ENCODE measurements at places on chromosomes 5 and 9.
A peak's percentile ranks its signal among the peaks of the same experiment; 100 is the strongest.

- no peak for DNase-seq
These were observed 262.3 kb downstream of the AUH start for GRCh38 chr9:91099436-91099835.

- DNase-seq, result no peak
These were observed 92.5 kb upstream of the DMRT1 start for GRCh38 chr9:748861-749497.

GRCh38 chr5:169270827-169271226 is 30.1 kb downstream of the SLIT3 start:
- no peak for DNase-seq

- DNase-seq, result peak; percentile 24
These were observed 136.3 kb upstream of the RASEF start for GRCh38 chr9:83199240-83199639.

DNA sequence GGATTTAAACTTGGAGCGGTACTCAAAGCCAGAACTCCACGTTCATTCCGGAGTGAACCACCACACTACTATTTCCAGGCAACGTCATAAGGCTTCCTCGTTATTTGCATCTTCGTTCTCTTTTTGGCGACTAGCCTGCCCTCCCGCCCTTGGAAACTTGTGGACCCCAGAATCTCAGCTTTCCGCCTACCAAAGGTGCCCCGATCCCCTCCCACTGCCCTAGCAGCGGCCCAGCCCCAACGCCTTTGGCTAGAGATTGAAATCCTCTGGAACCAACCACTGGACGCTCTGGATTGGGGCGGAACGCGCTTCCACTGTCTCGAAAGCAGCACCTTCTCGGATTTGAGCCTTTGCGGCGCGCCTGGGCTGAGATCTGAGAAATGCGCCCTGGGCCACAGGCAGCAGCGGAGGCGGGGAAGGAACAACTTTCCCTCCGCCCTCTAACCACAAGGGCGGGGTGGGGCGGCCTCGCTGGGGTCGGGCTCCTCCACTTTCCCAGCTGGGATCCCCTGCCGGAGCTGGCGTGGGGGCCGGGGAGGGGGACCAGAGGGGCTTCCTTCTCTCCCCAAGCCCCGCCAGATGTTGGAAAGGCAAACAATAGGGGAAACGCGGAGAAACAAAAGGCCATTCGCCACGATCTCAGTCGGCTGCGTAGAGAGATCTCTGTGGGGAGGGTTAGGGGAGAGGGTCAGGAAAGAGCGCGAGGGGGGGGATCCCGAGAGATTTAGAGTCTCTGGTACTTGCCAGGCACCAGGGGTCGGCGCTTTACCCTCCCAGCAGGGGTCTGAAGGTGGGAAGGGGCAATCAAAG is 1.3 kb downstream of the MOB3B start:
- no peak for DNase-seq

- no peak for DNase-seq
These were observed 18.3 kb downstream of the TNIP1 start for GRCh38 chr5:151062405-151063141.

DNA sequence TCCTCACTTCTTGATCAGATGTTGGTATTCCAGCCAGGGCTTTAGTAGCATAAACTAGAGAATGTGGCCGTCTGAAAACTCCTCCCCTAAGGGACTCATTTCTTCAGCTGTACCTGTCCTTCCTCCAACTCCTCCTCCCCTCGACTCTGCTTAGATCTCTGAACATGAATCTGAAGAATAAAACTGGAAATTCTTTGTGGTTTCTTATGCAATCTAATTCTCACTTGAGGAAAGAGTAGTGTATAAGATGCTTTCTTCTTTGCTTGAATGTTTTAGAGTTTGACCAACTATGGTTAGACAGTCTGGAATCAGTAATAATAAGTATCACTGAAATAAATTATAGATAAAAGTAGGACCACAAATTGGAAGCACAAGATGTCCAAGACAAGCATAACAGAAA is 128.5 kb downstream of the LRRC70 start:
- DNase-seq, result no peak

DNA sequence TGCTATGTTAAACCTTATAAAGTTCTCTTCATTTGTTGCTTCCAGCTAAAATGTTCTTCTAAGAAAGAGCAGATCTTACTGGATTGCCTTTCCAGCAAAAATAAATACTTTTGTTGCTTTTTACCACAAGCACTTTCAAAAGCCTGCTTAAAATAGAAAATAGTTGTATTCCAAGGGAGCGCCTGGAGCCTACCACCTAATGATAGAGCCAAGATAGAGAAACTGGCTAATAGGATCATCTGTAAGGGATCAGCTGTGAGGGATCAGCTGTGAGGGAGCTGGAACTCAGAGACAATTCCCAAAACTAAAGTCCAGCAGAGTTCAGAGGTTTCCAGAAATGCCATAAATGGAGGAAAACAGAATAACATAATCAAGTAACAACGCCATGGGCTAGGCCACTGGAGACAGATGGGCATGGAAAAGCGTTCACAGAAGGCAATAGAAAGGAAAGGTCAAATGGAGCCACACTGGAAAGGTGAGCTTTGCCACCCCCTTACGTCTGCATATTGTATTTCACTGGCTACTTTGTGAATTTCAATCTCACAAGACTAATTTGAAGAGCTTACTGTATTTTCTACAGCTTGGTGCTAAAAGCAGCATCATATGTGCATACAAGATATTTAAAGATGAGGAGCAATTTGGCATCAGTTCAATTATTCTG is 140.6 kb upstream of the TLE4 start:
- no peak for DNase-seq

- DNase-seq, result no peak
These were observed 2.0 kb upstream of the EBF1 start for GRCh38 chr5:159101685-159102084.

DNA sequence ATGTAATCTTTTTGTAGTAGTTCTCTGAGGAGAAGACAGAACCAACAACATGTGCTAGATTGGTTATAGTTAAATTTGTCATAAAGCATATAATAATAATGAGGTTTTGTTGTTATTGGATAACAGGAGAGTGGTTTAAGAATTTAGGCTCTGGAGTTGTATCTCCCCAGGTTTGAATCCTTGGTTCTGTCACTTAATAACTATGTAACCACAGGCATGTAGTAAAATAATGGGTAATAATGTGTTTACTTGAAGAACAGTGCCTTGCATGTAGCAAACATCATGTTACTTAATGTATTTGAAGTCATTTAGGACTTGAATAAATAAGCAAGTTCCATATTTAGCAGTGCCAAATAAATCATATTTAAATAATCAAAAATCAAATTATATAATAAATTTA is 55.8 kb downstream of the NSD1 start:
- DNase-seq, result no peak

DNA sequence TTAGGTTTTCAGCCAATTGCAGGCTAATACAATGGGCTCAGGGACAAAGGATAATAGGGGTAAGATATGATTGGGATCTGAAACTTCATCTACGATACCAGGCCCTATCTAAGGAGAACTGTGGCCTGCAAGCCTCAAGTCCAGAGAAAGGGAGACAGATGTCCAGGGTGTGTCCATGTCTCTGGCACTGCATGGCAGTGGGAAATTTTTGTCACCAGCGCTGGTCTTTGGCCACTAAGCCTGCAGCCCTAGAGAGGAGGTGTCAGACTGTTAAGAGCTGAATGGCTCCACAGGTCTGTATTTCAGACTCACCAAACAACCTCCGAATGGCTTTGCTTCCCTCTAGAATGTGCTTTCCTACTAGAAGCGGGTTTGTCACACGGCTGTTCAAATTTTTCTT is 6.6 kb upstream of the CNOT6 start:
- DNase-seq, result no peak

- no peak for DNase-seq
These were observed 21.0 kb upstream of the NPR3 start for GRCh38 chr5:32690153-32690552.

GRCh38 chr9:76701441-76702039 is 62.7 kb upstream of the PCA3 start:
- no peak for DNase-seq

DNA sequence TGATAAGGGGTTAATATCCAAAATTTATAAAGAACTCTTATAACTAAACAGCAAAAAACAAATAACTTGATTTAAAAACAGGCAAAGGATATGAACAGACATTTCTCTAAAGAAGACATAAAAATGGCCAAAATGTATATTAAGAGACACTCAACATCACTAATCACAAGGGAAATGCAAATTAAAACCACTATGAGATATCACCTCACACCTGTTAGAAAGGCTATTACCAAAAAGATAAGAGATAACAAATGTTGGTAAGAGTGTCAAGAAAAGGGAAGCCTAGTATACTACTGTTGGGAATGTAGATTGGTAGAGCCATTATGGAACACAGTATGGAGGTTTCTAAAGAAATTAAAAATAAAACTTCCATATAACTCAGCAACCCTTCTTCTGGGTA is 19.4 kb upstream of the SH3TC2 start:
- DNase-seq, result no peak

- DNase-seq, result no peak
These were observed 1.0 kb upstream of the MCC start for GRCh38 chr5:113489299-113489698.

DNA sequence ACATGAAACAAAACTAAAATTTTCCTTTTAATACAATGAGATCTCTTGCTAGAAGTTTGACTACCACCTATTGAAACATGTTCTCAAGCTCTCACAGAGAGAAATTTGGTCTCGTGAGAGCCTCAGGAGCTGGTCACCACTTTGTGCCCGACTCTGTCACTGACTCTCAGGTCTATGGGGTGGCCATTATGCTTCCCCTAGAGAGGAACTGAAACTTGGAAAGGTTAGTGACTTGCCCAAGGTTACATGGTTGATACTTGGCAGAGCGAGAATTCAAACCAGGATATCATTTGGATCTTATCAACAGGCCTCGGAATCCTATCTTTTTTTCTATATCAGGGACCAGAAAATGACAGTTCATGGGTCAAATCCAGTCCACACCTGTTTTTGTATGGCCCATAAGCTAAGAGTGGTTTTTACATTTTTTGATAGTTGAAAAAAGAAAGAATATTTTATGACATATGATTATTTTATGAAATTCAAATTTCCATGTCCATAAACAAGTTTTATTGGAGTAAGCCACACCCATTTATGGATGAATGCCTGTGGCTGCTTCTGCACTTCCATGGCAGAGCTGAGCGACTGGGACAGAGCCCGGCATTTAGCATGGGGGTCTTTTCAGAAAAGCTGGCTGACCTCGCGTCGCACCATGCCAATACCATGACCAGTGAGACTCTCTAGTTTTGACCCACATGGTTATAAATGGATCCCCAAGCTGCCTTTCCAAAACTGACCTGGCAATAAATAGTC is 44.8 kb upstream of the EQTN start:
- DNase-seq, result no peak

- no peak for DNase-seq
These were observed 443.8 kb downstream of the BNC2 start for GRCh38 chr9:16426716-16427115.

DNA sequence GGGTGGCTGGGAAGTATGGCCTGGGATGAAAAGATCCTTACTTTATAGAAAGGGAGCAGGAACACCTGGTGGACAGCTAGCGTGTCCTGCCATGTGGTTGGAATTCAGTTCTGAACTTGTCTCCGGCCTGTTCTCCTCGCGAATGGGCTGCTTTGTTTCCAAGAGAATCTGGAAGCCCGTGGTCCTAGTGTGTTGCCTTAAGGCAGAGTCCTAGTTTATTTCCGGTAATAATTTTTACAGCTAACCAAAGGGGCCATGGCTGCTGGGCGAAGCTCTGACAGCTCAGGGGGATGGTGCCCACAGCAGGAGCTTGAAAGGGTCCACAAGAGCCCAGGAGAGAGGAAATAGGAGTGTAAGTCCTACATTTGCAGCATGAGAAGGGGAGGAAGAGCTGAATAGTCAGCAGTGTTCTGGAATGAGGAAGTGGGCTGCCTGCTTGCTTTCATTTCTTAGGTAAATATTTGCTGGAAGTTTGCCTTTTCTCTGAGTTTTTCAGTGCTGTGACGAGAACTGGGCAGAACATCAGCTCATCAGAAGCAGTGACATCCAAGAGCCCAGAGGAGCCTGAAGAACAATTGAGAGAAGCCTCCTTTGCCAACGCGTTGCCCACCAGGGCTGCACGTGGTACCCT is 13.1 kb upstream of the IGFBPL1 start:
- no peak for DNase-seq

- DNase-seq, result no peak
These were observed 47.9 kb upstream of the BASP1 start for GRCh38 chr5:17169507-17169906.

DNA sequence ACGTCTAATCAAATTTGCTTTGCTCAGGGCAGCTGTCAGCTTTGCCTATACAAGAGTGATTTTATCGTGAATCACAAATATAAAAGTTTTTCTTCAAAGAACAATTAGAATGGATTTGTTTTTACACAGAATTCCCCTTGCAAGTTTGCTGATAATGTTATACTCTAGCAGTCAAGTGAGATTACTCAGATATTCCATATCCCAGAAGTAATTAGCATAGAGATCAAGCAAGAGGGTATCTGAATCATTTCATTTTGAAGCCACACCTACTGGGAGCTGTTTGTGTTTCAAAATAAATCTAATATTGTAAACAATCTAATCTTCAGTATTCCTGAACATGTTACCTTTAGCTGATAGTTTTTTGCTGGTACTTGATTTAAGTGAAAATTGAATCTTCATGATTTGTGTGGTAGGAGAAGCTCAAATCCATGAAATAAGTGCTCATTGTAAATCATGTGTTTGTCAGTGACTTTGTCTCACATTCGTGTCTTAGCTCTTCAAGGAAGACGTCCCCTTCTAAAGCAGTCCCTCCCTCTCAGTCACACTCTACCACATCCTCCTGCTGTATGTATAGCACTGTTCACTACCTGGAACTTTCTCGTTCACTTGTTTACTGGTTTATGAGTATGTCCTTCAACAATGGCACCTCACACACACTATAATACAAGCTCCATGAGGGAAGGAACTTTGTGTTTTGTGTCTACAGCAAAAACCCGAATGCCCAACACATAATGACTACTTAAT is 3.3 kb upstream of the TTC39B start:
- DNase-seq, result no peak

DNA sequence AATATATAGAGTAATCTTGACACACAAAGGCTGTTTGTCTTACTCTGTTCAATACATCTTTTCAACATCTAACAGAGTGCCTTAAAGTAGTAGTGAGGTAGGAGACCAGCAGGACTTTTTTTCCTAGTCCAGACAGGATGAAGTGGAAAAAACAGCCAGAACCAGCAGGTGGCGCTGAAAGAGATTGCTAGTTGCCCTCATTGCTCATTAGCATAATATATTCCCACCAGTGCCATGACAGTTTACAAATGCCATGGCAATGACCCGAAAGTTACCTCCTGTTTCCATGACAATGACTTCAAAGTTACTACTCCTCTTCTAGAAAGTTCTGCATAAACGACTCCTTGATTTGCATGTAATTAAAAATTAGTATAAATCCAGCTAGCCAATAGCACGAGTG is 387.4 kb downstream of the ACTL7B start:
- DNase-seq, result no peak

- DNase-seq, result no peak
These were observed 45.4 kb downstream of the RAB14 start for GRCh38 chr9:121156263-121156731.

DNA sequence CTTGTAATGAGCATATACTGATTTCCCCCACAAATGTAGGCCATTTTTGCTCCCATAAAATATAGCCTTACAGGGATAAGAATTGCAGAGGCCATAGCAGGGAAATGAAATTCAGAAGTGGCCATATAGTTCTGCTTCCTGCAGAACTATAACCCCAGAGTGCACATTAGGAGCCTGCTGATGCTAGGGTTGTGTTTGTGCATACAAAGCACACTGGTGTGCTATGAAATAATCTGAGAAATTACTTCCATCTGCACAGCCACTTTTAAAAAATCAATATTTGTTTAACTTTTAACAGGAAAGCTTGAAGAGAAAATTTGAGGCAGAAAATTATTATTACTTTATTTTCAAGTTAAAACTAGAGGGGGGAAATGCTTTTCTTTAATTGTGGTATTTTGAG is 380.3 kb downstream of the MRPS30 start:
- DNase-seq, result no peak

GRCh38 chr5:132100672-132101261 is 27.2 kb downstream of the CSF2 start:
- no peak for DNase-seq
